ENCODE measurements at places on chromosomes 2 and 18.

GRCh38 chr2:62181843-62182242 lies 14.1 kb upstream of the B3GNT2 start:
- no peak for DNase-seq

DNA sequence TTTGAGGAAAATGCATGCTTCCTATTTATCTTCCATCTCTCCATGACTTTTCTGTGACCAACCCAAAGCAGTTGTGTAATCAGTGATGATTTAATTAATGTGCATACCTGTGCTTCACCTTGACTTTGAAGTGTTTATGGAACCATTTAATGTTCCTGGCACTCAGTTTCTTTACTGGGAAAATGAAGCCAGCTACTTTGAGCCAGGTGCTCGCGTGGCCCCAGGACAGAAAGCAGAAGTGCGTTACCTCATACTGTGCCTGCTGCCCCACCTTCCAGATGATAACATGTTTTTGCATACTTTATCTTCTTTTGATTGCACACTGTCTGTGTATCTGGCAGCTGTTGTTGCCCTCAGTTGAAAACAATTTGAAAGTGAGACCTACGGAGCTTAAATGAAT lies 61.3 kb downstream of the PMAIP1 start:
- DNase-seq: no peak

DNA sequence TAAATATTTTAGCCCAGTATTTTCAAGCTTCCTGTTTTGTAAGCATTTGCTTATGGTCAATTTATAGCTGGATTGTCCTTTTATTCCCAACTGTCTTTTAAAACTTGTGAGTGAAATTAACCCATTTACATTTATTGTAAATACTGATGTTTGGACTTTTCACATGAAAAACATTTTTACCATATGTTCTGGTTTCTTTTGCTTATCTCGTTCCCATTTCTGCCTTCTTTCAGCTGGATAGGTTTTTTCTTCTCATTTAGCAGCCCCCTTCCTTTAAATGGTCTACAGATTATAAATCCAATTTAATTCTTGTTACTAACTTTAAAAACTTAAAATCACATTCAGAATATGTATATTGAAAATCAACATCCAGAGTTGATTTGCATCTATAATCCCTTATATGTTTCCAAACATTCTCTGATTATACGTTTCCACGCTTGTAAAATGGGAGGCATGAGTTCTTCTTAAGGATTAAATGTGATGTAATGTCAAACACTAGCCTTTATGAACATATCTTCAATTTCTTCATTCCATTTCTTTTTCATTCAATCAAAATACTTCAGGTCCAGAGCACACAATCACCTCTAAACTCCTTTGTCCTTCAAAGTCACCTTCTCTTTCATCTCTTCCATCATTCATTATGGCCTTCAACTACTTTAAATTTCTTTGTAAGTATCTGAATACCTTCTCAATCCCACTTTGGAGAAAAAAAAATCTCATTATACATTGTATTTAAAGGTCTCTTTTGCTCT lies 1.1 kb upstream of the KDM3A start:
- DNase-seq: no peak

- DNase-seq: no peak
These were observed 5.8 kb downstream of the DPYSL5 start for GRCh38 chr2:26853751-26854150.

DNA sequence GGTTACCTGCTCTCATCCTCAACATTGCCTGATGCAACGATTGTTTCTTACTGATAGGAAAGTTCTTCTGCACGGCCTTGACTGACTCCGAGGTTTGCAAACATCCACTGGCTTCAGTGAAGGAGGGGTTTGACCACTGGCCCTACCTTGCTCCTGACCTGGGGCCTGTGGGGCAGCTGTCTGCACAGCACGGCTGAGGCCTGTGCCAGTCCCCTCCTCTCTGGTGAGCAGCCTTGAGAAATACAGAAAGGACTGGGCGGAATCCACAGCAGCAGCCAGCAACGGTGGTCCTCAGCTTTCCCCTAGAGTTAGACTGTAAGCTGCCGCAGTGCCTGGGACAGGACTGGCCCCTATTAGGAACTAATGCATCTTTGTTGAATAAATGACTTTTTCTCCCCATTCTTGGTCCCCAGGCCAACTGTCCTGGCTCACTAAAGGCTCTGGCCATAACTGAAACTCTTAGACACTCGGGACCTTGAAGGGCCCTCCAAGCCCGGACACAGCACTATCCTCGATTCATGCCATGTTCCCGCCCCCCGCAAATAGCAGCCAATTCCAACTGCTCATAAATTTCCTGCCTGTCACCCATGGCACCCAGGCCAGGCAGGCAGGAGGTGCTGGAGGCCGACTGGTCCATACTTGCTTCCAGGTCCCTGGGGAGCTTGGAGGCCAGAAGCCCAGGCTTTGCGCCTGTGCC lies 26.7 kb downstream of the ATOH8 start:
- DNase-seq: no peak

DNA sequence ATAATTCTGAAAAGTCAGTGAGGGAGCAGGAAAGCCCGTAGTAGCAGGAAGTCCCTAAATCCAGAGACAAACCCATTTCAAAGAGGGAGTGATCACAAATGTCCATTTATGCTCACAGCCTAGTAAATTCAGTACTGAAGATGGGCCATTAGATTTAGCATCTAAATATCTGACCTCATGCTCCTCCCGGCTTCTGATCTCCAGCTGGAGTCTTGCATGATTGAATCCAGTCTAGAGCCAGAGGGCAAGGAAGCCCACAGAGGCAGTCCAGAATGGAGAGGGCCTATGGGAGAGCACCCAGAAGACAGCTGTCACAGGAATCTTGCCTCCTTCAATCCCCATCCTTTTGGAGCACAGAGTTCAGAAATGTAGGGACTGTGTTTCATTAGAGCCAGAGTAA lies 16.0 kb upstream of the ST8SIA3 start:
- no peak for DNase-seq

- no peak for DNase-seq
These were observed 46.1 kb upstream of the KIF5C start for GRCh38 chr2:148828941-148829340.

DNA sequence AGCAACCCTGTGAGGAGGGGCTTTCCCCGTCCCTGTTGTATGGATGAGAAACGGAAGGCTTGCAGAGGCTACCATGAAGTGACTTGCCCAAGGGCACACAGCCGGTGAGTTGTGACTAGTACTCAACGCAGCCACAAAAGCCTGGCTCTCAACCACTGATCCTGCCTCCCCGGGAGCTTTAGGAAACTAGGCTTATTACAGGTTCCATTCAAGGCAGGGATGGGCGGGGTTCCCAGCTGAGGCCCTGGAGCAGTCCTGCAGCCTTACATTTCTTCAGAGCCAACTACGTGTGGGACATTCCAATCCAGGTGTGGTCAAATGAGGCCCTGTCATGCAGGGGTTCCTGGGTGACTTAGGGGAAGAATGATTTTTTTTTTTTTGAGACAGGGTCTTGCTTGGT lies 59.6 kb downstream of the MEX3C start:
- no peak for DNase-seq

- DNase-seq: no peak
These were observed 55.2 kb upstream of the LDLRAD4 start for GRCh38 chr18:13163167-13163927.

- DNase-seq: no peak
These were observed 5.5 kb upstream of the ID2 start for GRCh38 chr2:8676191-8676920.

GRCh38 chr2:444937-445884 lies 157.3 kb upstream of the ALKAL2 start:
- DNase-seq: no peak

- DNase-seq: no peak
These were observed 6.7 kb downstream of the MIB1 start for GRCh38 chr18:21747268-21747667.

GRCh38 chr2:206000776-206001175 lies 85.2 kb downstream of the INO80D start:
- DNase-seq: no peak

DNA sequence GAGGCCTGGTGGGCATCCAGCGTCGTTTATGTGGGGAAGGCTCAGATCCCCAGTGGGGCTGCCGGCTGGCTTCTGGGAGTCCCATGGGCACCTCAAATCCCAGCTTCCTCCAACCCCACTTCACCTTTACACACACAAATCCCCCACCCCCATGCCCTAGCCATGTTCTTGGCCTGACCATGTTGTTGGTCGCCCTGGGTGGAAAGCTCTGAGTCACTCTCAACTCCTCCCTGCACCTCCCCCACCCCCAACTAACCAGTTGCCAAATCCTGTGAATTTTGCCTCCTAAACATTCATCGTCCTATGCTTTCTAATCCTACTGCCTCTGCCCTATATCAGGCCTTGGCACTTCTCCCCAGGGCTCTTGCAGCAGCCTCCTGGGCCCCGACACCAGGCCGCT lies 6.4 kb downstream of the TNS1 start:
- no peak for DNase-seq

DNA sequence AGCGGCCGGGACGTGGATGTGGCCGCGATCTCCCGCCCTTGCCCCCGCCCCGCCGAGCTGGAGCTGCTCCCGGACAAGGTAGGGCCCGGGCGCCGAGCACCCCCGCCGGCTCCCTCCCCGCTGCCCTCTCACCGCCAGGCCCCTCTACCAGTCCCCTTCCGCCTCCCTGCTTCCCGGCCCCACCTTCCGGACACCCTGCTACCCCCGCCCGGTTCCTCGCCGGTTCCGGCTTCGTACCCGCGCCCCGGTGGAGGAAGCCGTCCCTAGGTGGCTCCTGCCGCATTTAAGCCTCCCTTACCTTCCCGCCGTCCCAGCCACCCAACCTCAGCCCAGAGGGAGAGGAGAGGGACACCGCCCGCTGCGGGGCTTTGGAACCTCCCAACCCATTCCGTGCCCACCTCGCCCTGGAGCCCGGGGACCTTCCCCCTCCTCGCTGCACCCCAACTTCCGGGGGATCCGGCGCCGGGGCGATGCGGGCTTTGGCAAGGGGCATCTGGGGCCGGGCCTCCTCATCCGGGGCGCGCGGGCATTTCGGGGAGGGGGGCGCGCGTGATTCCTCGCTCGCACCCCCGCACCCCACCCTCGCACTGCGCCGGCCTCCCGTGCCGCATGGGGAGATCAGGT lies 475 bp downstream of the B3GNT2 start:
- peak; percentile 38 for DNase-seq

- no peak for DNase-seq
These were observed 371.2 kb downstream of the INSIG2 start for GRCh38 chr2:118459426-118459825.
